GM23338 (cell line): ENCODE measurements at places on chromosomes 7 and 10. TPM values are rescaled to one million over a fixed set of nuclear protein-coding genes. Genes with fewer than 3 reads are reported as not detected.

IPMK gene
- 17.6 and 17.8 TPM in 2 replicates for total RNA-seq

GRCh38 chr7:978416-979091 is 3.2 kb upstream of the COX19 start:
- H3K27me3 ChIP-seq: no peaks in the 10 kb centered on the region
- no peak overlapping the region for H3K4me3 ChIP-seq
- no peak overlapping the region for H3K27ac ChIP-seq
- no peaks in the 10 kb centered on the region for H3K36me3 ChIP-seq
- peaks cover 8% of the 10 kb centered on the region; the same call in 1 of the 2 replicates for H3K4me1 ChIP-seq

DNA sequence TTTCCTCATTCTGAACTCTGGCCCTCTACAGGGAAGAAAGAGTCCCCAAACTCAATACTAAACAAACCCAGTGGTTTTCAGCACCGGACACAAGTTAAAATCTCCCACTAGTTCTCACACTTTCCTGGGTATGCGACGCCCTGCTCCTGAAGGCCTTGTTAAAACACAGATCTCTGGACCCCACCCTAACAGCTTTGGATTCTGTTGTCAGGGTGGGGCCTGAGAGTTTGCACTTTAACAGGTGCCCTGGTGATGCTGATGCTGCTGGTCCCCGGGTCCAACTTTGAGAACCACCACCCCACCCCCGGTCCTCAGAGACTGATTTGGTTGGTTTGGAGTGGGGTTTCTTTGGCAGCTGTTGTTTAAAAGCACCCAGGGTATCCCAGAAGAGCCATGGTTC is 61.6 kb downstream of the CHST3 start:
- no peak overlapping the region for H3K4me3 ChIP-seq
- no peaks in the 10 kb centered on the region for H3K36me3 ChIP-seq
- H3K27ac ChIP-seq: no peak overlapping the region
- no peaks in the 10 kb centered on the region for H3K4me1 ChIP-seq
- DNase-seq: no peak
- no peaks in the 10 kb centered on the region for H3K27me3 ChIP-seq

CCDC172 gene
- total RNA-seq: 3.8 and 4.6 TPM in 2 replicates

DNA sequence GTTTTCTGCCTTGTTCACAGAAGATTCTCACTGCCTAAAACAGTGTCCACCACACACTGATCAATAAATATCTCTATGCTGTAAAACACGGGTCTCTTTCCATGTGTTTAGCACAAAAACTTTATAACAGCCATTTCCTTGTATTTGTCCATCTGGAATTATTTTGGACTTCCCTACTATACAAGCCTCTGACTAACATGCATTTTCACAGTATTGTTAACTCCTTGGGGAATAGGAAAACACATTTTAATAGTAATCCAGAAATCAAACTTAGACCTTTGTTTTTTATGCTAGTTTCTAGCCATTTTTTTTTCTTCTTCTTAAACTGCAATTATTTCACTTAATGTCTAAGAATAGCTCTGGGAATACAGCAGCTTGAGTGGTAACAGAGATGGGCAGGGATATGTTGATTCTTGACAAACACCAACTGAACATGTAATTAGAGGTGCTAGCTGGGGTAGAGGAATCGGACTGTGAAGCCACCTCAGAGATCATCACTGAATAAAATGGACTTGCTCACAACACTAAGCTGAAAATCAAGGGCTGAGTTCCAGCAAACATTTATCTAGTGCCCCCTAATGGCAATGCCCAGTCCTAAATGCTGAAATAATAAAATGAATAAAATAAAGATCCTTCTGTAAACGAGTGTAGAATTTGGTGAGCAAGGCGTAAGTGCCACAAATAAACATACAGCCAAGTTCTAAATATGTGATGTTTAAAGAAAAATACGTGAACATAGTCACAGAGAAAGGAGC is 593.1 kb downstream of the SORCS1 start:
- no peaks in the 10 kb centered on the region for H3K27me3 ChIP-seq
- no peaks in the 10 kb centered on the region for H3K36me3 ChIP-seq
- H3K27ac ChIP-seq: no peak overlapping the region
- no peaks in the 10 kb centered on the region for H3K4me1 ChIP-seq
- DNase-seq: peak; percentile 59

DNA sequence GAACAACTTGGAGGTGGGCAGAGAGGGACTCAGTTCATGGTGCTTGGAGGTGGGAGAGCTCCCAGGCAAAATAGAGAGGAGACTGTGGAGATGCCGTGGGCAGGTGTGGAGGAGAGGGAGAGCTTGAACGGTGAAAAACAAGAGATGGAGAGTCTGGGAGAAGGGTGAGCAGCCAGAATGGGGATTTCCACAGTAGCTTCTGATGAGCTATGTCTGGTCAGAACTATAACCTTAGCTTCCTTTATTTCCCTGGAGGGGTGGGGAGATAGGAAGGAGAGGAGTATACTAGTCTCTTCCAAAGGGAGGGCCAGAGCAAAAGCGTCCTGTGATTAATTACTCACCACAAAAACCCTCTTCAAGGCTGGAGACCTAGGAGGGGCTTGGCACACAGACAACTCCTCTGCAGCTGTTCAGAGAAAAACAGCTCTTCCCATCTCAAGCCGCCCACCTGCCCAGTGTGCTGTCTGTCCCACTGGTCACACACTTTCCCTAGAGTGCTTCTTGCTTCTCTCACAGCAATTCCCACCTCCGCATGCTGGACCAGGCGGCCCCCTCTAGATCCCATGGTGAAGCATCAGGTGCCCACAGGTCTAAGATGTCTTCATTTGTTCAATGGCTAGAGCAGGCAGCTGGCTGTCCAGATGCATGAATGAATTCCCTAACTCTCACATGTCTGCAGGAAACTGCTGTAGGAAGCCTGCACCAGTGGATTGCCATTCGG is 41.9 kb downstream of the TAS2R41 start:
- no peak for DNase-seq
- H3K4me1 ChIP-seq: peaks cover 6% of the 10 kb centered on the region; the same call in 1 of the 2 replicates
- H3K27ac ChIP-seq: no peak overlapping the region
- no peaks in the 10 kb centered on the region for H3K36me3 ChIP-seq

DNA sequence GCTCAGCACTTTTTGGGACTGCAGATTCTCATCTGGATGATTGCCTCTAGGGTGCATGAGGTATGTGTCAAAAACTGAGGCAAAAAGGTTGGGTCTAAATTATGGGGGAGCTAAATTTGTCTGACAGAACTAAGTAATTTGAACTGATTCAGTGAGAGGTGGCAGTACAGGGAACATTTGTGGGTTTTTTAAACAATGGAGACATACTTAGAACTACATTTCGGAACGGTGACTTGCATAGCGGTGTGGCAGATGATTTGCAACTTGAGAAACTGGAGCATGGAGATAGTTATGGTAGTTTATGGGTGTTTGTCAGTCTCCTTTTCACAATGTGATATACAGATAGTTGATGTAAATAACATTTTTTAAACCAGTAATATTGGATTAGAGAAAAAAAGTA is 14.6 kb downstream of the TBC1D12 start:
- no peak for DNase-seq
- no peaks in the 10 kb centered on the region for H3K27me3 ChIP-seq
- no peak overlapping the region for H3K27ac ChIP-seq
- H3K4me1 ChIP-seq: no peaks in the 10 kb centered on the region

NFE2L3 gene
- total RNA-seq: 129 and 142 TPM in 2 replicates

DNA sequence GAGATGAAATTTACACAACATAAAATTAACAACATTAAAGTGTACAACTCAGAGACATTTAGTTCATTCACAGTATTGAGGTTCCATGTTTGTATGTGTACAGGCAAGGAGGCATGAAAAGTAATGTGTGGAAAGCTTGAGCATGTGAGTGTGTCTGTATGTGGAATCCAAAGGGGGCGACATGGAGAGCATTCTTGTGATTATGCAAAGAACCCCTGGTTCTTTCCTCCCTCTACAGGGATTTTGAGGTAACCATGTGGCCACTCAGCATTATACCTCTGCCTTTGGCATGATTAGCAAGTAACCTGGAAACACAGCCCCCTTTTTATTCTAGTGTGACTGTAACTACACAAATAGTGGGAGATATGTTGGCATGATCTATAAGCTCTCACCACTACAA is 21.0 kb downstream of the OR2F1 start:
- no peaks in the 10 kb centered on the region for H3K36me3 ChIP-seq
- no peaks in the 10 kb centered on the region for H3K27me3 ChIP-seq
- H3K27ac ChIP-seq: no peak overlapping the region
- peak; percentile 73 for DNase-seq
- H3K4me1 ChIP-seq: no peaks in the 10 kb centered on the region

RABGEF1 gene
- total RNA-seq: 15.7 and 17.5 TPM in 2 replicates

- no peak overlapping the region for H3K4me3 ChIP-seq
- H3K27me3 ChIP-seq: no peaks in the 10 kb centered on the region
- DNase-seq: no peak
- H3K27ac ChIP-seq: no peak overlapping the region
- peaks cover 27% of the 10 kb centered on the region for H3K4me1 ChIP-seq
Observed at GRCh38 chr10:77648472-77648871, 10.9 kb upstream of the KCNMA1 start.

DNA sequence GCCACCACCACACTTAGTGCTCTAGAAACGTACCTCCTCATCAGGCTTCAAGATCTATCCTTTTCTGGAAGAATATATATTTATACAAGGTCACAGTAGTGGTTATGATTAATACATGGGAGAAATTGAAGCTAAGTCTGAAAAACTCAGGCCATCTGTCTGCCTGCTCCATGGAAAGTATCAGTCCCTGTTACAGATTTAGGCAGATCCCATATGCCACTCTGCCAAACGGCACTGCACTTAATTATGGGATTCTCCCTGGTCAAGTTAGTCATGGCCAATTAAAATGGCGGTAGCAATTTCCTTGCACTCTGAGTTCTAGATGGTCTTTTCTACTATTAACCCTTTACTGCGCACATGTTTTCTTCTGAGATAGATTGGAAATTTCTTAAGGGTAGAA is 740.0 kb downstream of the SUGCT start:
- no peak for DNase-seq
- H3K36me3 ChIP-seq: no peaks in the 10 kb centered on the region

DNA sequence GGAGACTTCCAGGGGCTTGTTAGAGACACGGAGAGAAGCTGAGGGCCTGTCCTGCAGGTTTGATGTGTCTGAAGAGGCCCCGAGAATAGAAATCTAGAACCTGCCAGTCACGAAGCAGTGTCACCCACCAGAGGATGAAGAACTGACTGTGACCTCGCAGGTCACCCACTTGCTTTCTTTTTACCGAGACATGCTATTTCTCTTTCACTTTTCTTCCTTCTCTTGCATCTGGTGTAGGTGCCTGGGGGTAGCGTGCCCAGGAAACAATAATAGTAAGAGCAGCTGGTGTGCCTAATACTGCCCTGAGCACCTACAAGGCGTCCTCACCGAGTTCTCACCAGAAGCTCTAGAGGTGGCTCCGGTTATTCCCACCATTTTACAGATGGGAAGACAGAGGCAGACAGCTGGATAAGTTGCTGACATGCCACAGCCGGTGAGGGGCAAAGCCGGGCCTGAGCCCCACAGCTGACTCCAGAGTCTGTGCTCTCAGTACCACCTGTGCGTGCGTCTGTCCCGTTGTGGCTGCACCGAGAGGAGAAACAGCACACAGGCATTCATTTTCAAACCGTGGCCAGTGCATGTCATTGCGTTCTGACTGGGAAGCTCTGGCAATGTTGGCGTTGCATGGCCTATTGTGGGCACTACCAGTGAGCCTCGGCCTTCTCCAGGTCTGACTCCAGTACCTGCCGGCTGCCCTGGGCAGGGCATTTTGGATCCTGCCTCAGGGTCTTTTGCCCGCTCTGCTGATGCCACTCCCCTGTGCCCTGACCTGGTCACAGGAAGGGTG is 7.8 kb downstream of the CHST3 start:
- DNase-seq: no peak
- no peaks in the 10 kb centered on the region for H3K27me3 ChIP-seq
- no peaks in the 10 kb centered on the region for H3K36me3 ChIP-seq
- H3K27ac ChIP-seq: no peak overlapping the region
- peaks cover 8% of the 10 kb centered on the region; the same call in 1 of the 2 replicates for H3K4me1 ChIP-seq

VCL gene
- total RNA-seq: 234 and 254 TPM in 2 replicates

DNA sequence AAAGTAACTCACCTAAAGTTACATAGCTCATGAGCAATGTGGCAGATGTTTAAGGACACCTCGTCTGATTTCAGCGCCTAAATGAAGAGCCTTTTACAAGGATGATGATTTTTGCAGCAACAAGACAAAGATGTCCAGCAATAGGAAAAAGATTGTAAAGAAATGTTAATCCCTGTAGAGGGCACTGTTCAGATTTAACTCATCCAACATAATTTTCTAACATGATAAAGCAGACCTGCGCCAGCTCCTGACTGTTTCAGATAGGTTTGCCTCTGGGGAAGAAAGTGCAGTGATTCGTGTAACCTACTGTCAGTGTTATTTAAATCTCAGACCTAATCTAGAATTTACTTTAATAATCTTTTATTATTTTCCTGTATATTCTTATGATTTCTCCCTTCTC is 595.2 kb downstream of the AUTS2 start:
- H3K4me3 ChIP-seq: no peak overlapping the region
- no peak for DNase-seq
- H3K36me3 ChIP-seq: peaks cover 7% of the 10 kb centered on the region; the same call in 1 of the 2 replicates
- no peak overlapping the region for H3K27ac ChIP-seq
- no peaks in the 10 kb centered on the region for H3K27me3 ChIP-seq
- H3K4me1 ChIP-seq: peaks cover 4% of the 10 kb centered on the region; the same call in 1 of the 2 replicates

PAX4 gene
- total RNA-seq: not detected in 2 replicates

DNA sequence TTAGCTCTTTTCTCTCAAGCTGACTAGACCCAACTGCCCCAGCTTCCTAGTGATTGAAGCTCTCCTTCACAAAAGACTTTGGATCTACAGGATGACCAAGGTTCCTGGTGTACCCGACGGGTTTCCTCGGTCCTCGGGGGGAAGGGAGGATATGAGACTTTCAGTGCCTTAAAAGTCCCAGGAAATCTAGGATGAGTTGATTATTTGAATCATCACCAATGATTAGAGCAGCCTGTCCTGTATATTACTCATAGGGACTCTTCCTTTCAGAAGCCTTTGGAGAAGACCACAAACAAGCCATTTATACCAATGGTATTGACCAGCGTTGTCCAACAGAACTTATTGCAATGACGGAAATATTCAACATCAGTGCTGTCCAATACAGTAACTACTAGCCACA is 6.1 kb upstream of the ACTA2 start:
- no peaks in the 10 kb centered on the region for H3K36me3 ChIP-seq
- no peak for DNase-seq
- no peaks in the 10 kb centered on the region for H3K27me3 ChIP-seq
- no peaks in the 10 kb centered on the region for H3K4me1 ChIP-seq
- H3K27ac ChIP-seq: no peak overlapping the region

- H3K4me3 ChIP-seq: peak overlapping the region; percentile 27
- H3K4me1 ChIP-seq: peaks cover 71% of the 10 kb centered on the region
- no peaks in the 10 kb centered on the region; the same call in 1 of the 2 replicates for H3K36me3 ChIP-seq
- H3K27ac ChIP-seq: peak overlapping the region; percentile 92
- no peak for DNase-seq
Observed at GRCh38 chr7:105257338-105257737, 131.4 kb downstream of the SRPK2 start.

- H3K36me3 ChIP-seq: no peaks in the 10 kb centered on the region
- no peak overlapping the region for H3K27ac ChIP-seq
- no peaks in the 10 kb centered on the region for H3K27me3 ChIP-seq
- H3K4me1 ChIP-seq: no peaks in the 10 kb centered on the region
Observed at GRCh38 chr10:30970760-30971460, 60.8 kb downstream of the ZNF438 start.

C10orf62 gene
- not detected in 2 replicates for total RNA-seq
